Mammary epithelial cell (primary cell): ENCODE measurements at places on chromosomes 5 and 9. TPM values are rescaled to one million over a fixed set of nuclear protein-coding genes. Genes with fewer than 3 reads are reported as not detected.

- DNase-seq = no peak
These were observed 2.0 kb downstream of the NKD2 start for GRCh38 chr5:1010641-1011046.

- DNase-seq = no peak
These were observed 301.0 kb downstream of the ACTL7B start for GRCh38 chr9:108554831-108555230.

DNA sequence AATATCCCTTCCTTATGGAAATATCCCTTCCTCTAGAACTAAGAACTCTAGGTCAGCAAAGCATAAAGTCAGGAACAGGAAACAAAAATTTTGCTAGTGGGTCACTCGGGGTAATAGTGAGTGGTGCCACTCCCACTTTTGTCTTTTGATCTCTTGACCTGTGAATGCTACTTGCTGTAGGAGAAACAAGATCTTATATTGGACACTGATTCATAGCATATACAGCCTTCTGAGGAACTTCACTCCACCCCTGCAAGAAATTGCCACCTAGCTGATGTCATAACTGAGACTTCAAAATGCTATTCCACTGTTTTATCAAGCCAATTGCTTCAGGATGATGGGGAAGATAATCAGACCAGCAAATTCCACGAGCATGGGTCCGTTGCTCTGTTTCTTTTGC lies 53.3 kb upstream of the PRSS3 start:
- DNase-seq = no peak

- DNase-seq = no peak
These were observed 601.2 kb upstream of the TYRP1 start for GRCh38 chr9:12091865-12092527.

GRCh38 chr9:132982458-132982857 lies 4.0 kb downstream of the GFI1B start:
- no peak for DNase-seq

GRCh38 chr5:137395011-137395755 lies 103.9 kb downstream of the SPOCK1 start:
- DNase-seq = peak; percentile 75

- no peak for DNase-seq
These were observed 80.2 kb upstream of the ZNF169 start for GRCh38 chr9:94178927-94179326.

DNA sequence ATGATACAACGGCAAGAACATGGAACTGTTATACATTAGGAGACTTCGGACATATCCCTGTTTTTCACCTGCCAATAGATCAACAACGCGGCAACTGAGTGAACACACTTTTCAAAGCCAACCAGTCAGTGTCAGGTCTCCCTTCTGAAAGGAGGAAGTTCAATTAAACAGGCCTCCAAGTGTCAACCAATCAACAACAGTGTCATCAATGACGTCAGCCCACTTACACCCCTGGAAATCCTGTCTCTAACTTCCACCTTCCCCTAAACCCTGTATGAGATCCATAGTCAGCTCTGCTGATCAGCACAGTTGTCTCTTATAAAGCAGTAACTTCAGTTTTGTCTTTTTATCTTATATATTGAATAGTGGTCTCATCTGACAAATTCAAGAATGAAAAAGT lies 36.6 kb downstream of the DMRT3 start:
- no peak for DNase-seq

DNA sequence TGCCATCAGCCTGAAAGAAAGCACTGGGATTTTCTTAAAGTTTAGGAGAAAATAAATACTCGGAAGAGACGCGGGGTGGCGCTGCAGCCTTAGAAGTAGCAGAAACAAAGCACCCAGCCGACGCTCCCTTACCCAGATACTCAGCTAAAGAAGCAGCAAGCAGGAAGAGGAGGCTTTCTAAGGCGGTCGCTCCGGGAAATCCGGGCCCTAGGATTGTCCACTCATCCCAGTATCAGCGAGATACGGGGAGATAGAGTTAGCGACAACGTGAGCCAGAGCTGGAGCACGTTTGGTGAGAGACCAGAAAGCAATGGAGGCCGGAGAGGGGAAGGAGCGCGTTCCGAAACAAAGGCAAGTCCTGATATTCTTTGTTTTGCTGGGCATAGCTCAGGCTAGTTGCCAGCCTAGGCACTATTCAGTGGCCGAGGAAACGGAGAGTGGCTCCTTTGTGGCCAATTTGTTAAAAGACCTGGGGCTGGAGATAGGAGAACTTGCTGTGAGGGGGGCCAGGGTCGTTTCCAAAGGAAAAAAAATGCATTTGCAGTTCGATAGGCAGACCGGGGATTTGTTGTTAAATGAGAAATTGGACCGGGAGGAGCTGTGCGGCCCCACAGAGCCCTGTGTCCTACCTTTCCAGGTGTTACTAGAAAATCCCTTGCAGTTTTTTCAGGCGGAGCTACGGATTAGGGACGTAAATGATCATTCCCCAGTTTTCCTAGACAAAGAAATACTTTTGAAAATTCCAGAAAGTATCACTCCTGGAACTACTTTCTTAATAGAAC lies at the start of gene PCDHB2:
PCDHB2 (plus strand) TSS at position 135 of the 782 bp plus-strand sequence; CDS start at position 311, 176 bp downstream.
- DNase-seq = peak; percentile 71

GRCh38 chr9:16275795-16276624 lies 594.5 kb downstream of the BNC2 start:
- no peak for DNase-seq

DNA sequence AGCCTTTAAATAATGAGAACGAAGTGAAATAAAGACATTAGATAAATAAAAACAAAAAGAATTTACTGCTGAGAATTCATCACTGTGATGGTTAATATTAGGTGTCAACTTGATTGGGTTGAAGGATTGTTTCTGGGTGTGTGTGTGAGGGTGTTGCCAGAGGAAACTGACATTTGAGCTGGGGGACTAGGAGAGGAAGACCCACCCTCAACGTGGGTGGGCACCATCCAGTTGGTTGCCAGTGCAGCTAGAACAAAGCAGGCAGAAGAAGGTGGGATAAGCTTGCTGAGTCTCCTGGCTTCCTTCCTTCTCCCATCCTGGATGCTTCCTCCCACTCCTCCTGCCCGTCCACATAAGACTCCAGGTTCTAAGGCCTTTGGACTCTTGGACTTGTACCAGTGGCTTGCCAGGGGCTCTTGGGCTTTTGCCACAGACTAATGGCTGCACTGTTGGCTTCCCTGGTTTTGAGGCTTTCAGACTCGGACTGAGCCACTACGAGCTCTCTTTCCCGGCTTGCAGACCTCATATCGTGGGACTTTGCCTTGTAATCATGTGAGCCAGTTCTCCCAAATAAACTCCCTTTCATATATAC lies 43.7 kb upstream of the ABL1 start:
- no peak for DNase-seq

DNA sequence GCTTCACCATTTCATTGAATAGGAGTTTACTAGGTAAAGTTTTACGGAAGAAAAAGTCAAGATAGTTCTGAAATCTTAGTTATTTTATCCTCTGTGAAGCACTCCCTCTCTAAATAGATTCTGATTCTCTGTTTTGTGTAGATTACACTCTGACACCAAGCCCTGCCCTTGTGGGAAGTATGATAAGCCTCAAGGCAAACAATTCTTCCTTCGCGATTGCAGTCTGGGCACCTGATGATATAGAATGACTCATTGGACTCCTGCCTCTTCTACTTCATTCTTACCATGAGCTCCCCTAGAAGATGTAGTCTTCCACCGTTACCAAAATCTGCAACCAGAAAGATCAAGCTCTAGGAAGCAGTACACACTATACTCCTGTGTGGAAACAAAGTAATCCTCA lies 626.9 kb upstream of the PTGER4 start:
- DNase-seq = peak; percentile 45

GRCh38 chr9:33404788-33405362 lies 2.5 kb upstream of the AQP7 start:
- DNase-seq = peak; percentile 25

- no peak for DNase-seq
These were observed 51.9 kb upstream of the ANKRD33B start for GRCh38 chr5:10511741-10512640.

PLPP1 gene
- 18.3 TPM for polyA plus RNA-seq

NUTM2G gene
- polyA plus RNA-seq = not detected

GRCh38 chr5:35963381-35963843 lies 25.0 kb upstream of the CAPSL start:
- DNase-seq = peak; percentile 7

PROB1 gene
- 0.03 TPM for polyA plus RNA-seq

DNA sequence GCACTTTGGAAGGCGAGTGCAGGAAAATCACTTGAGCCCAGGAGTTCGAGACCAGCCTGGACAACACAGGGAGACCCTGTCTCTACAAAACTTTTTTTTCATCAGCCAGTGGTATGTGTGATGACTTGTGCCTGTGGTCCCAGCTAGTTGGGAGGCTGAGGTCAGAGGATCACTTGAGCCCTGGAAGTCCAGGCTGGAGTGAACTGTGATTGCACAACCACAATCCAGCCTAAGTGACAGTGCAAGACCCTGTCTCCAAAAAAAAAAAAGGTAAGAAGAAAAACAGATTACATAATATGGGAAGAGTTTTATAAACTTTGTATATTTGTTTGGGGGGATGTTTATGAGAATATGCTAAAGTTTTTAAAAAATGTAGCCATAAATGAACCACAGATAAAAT lies 76.5 kb upstream of the CER1 start:
- DNase-seq = no peak

BRD9 gene
- 14.5 TPM for polyA plus RNA-seq

DNA sequence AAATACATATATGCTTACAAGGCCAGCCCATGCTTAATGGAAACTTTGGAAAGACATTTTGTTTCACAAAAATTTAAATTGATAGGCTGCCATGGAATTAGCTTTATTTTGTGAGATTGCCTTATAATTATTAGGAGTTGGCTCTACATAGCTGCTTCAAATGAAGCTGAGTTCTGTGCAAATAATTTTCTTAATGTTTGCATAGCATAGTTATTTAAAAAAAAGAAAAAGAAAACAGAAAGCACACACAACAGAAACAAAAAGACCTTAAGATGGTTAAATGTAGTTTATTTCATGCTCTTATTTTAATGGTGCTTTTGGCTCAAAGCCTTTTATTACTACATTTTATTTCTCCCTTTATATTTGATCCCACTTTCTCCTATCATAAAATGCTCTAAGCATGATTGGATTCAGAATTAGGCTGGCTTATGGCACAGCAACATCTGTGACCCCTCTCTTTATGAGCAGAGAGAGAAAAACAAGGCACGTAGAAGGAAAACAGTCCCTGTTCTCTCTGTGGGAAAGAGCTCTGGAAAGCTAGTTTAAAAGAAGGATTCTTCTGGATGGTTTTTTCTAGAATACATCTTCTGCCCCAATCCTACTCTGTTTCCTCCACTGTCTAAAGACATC lies 530.5 kb downstream of the NTRK2 start:
- DNase-seq = no peak

- DNase-seq = peak; percentile 48
These were observed 96.1 kb downstream of the ZNF462 start for GRCh38 chr9:106958955-106959657.

IL31RA gene
- 2.9 TPM for polyA plus RNA-seq

GRCh38 chr5:146641941-146642340 lies 126.0 kb upstream of the GPR151 start:
- DNase-seq = no peak

- DNase-seq = peak; percentile 50
These were observed 84.0 kb downstream of the ZFAND5 start for GRCh38 chr9:72280913-72281500.

SAXO1 gene
- not detected for polyA plus RNA-seq

DNA sequence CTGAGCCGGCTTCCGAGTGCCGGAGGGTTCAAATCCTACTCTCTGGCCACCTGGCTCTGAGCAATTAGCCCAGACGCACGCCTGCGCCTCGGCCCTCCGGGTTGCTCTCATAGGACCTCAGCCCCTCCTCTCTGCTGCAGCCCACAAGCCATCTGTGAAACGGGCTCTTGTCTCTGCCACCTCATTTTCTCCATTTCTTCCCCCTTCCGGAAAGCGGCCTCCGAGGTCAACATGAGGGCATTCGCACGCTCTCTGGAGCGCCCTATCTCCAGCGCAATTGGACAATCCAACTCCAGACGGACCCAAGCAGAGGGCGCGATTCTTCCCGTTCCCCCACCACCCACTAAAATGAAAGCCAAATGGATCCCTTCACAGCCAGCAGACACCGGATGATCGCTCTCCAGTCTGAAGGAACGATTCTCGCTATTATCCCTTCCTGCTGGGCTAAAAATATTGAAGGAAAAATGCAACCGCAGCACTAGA lies 41.5 kb downstream of the VAV2 start:
- no peak for DNase-seq

GRCh38 chr5:74516211-74516636 lies 124.3 kb downstream of the ENC1 start:
- DNase-seq = no peak

GRCh38 chr9:74770508-74771261 lies 117.0 kb downstream of the TRPM6 start:
- DNase-seq = no peak

MYO10 gene
- 13.1 TPM for polyA plus RNA-seq

DNA sequence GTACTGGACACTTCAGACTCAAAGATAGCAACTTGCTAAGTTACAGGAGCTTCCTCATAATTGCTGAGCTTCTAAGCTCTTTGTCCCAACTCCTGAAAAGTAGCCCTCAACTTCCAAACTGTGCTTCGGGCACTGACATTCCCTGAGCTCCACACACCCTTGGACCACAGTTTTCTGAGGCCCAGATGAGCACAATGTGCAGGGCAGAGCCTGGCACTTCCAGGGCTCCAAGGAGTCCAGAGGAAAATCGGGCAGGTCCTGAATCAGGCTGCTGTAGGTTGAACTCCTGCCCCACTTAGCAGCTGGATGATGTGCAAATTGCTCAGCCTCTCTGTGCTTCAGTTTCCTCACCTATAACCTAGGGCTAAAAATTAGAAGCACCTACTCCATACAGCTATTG lies 54.6 kb upstream of the KCNIP1 start:
- no peak for DNase-seq

LRRC19 gene
- not detected for polyA plus RNA-seq

PCDHGA7 gene
- 0.31 TPM for polyA plus RNA-seq

DNA sequence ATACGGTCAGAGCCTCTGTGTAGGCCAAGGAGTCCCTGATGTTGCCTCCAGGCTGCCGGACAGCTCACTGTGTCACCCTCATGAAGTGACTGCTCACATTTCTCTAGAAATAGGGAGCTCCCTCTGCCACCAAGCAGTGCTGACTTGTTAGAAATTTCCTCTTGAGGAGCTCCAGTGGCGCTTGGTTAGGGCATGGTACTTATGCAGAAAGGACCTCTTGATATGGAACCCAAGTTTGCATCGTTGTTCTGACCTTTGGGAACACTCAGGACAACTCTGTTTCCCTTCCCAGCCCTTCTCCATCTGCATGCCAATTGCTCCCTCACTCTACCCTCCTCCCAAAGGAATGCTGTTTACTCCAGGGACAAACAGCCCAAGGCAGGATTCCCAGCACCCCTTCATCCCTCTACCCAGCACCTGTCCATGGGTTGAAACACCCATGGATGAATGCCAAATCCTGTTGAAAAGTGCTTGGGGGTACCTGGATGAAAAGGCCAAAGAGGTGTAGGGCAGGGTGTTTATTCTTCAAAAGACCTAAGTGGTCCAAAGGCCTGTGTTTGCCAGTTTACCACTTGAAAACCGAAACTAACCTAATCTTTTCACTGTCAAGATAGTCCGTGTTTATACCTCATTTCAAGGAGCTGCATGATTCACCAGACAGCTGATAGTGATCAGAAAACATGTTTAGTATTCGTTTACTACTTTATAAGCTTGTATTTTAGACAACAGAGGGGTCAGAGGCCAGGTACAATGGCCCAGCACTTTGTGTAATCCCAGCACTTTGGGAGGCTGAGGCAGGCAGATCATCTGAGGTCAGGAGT lies 51.1 kb downstream of the KLF4 start:
- DNase-seq = no peak

- no peak for DNase-seq
These were observed 126.4 kb downstream of the SPOCK1 start for GRCh38 chr5:137372773-137373160.

TGFBI gene
- polyA plus RNA-seq = 264 TPM
